ENCODE measurements at places on chromosomes 12 and 14.

DNA sequence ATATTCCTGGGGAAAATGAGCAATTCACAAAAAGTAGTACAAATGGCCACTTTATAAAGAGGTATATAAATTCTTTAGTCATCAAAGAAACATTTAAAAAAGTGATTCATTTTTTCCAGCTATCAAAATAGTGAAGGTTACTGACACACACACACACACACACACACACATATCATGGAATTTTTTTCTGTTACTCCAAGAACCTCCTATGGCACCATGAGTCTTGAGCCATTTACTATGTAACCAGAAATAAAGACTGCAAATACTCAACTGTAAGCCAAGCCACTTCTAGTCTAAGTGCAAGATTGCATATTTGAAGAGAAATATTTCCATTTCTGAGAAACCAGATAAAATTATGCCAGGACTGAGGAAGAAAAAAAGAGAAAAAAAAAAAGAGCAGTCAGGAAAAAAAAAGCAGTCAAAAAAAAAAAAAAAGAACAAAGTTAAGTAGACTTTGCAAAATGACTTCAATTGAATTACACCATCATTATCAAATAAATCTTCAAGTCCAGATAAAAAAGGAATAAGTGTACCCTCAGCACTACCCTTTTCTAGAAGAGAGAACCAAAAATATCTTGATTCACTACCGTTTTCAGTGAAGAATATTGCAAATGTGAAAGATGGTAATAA, 275.7 kb downstream of the DAD1 start:
- no peak overlapping the region for H3K4me3 ChIP-seq
- no peaks in the 10 kb centered on the region for H3K36me3 ChIP-seq
- no peaks in the 10 kb centered on the region for H3K27me3 ChIP-seq
- no peak overlapping the region for H3K27ac ChIP-seq
- no peak for DNase-seq

GRCh38 chr12:54075974-54076373, 22.3 kb downstream of the HOXC4 start:
- H3K36me3 ChIP-seq = no peaks in the 10 kb centered on the region
- no peaks in the 10 kb centered on the region for H3K27me3 ChIP-seq
- no peak for DNase-seq
- H3K4me1 ChIP-seq = no peaks in the 10 kb centered on the region

DNA sequence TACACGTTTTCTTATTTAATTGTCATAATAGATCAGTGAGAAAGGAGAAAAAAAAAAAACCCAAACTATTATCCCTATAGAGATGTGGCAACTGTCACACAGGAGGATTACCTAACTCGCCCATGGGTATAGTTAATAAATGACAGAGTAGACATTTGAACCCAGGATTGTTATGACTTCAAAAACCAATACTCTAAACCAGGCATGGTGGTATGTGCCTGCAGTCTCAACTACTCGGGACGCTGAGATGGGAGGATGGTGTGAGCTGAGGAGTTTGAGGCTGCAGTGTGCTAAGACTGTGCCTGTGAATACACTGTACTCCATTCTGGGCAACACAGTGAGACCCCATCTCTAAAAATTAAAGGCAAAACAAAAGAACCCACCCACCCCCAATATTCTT, 114.5 kb downstream of the DENND5B start:
- peaks cover 4% of the 10 kb centered on the region for H3K36me3 ChIP-seq
- H3K27ac ChIP-seq = no peak overlapping the region
- H3K4me1 ChIP-seq = peaks cover 13% of the 10 kb centered on the region
- no peak for DNase-seq
- H3K27me3 ChIP-seq = no peaks in the 10 kb centered on the region

DNA sequence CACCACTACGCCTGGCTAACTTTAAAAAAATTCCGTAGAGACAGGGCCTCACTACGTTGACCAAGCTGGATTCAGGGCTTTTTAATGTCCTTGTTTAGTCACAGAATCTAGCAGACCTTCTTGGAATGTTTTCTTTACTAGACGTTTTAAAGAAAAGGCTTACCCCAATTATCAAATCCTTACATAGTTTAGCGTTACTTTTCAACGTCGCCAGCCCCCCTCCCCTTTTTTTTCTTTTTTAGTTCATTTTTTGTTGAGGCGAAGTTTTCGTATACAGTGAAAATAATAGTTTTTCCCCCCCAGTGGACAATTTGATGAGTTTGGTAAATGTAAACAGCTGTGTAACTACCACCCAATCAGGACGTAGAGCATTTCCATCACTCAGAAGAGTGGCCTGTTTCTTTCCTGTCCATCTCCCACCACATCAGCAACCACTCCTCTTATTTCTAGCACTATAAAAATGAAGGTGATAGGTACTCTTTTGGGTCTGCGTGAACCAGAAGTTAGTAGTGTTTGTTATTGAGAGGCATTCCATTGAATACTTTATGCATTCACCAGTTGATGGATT, 753 bp upstream of the DLGAP5 start:
- H3K27ac ChIP-seq = peak overlapping the region; percentile 49
- peak overlapping the region; percentile 13 for H3K4me3 ChIP-seq
- peaks cover 6% of the 10 kb centered on the region for H3K4me1 ChIP-seq
- no peak for DNase-seq

GRCh38 chr14:74948228-74949175, 6.9 kb downstream of the PGF start:
- H3K27me3 ChIP-seq = no peaks in the 10 kb centered on the region
- no peak overlapping the region for H3K27ac ChIP-seq
- DNase-seq = no peak

DNA sequence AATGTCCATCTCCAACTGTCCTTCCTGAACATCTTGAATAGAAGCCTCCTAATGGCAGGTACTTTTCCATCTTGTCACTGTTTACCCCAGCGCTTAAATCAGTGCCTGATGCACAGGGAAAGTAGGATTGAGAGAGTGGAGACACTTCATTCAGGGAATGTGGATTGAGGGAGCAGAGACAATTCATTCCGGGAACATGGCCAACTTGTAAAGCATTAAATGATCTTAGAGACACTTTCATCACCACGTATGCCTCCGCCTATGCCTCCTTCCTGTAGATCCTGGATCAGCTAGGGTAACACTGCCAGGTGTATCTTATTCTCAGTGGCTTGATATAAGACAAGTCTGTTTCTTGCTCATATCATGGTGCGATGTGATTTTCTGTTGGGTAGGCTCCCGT, 67.6 kb upstream of the CSRP2 start:
- no peaks in the 10 kb centered on the region for H3K4me1 ChIP-seq
- H3K27me3 ChIP-seq = no peaks in the 10 kb centered on the region
- H3K36me3 ChIP-seq = no peaks in the 10 kb centered on the region
- H3K27ac ChIP-seq = no peak overlapping the region
- DNase-seq = no peak
- no peak overlapping the region for H3K4me3 ChIP-seq

GRCh38 chr14:71130491-71131179, 223.4 kb downstream of the PCNX1 start:
- DNase-seq = no peak
- no peaks in the 10 kb centered on the region for H3K4me1 ChIP-seq
- H3K36me3 ChIP-seq = no peaks in the 10 kb centered on the region
- no peak overlapping the region for H3K4me3 ChIP-seq
- no peak overlapping the region for H3K27ac ChIP-seq

DNA sequence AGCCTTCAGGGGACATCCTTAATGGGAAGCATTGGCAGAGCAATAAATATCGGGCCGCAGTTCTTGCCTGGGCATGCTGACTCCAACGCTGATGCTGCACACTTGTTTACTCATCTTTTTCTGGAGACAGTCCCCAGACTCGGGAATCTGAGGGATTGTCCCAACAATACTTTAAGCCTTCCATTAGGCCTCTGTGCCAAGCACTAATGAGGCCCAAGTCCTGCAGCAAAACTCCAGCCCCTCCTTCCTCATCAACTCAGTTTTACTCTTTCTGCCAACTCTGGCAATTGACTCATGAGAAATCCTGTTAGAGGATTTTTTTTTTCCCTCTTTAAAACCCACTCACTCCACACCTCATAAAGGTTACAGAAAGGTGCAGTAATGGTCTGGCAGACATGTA, 233.4 kb upstream of the PELI2 start:
- peaks cover 13% of the 10 kb centered on the region for H3K4me1 ChIP-seq
- H3K36me3 ChIP-seq = no peaks in the 10 kb centered on the region
- DNase-seq = no peak
- no peak overlapping the region for H3K4me3 ChIP-seq
- H3K27ac ChIP-seq = no peak overlapping the region
- H3K27me3 ChIP-seq = no peaks in the 10 kb centered on the region

- no peaks in the 10 kb centered on the region for H3K27me3 ChIP-seq
- H3K4me1 ChIP-seq = peaks cover 33% of the 10 kb centered on the region
- no peaks in the 10 kb centered on the region for H3K36me3 ChIP-seq
Measured at GRCh38 chr14:81179631-81180030, 41.1 kb downstream of the GTF2A1 start.

- no peak for DNase-seq
- no peak overlapping the region for H3K27ac ChIP-seq
- no peaks in the 10 kb centered on the region for H3K27me3 ChIP-seq
- H3K36me3 ChIP-seq = no peaks in the 10 kb centered on the region
- H3K4me3 ChIP-seq = no peak overlapping the region
Measured at GRCh38 chr14:29273513-29273912, 506.9 kb downstream of the FOXG1 start.

DNA sequence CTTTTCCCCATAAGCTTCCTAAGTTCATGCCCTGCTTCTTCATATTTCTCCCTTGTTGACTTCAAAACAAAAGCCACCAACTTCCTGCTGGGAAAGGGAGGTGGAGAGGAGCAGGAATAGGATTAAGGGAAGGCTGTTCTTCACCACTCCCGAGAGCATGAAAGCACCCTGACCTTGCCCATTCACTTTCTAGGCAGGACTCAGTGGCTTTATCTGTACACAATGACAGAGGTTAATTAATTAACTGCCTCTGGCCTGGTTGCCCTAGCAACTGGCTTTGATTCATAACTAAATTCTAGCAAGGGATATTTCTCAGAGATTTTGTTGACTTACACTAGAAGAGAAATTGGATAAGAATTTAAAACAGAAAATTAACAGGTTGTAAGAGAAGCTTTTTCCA, 396.8 kb downstream of the RPS29 start:
- H3K27ac ChIP-seq = no peak overlapping the region
- no peak overlapping the region for H3K4me3 ChIP-seq

DNA sequence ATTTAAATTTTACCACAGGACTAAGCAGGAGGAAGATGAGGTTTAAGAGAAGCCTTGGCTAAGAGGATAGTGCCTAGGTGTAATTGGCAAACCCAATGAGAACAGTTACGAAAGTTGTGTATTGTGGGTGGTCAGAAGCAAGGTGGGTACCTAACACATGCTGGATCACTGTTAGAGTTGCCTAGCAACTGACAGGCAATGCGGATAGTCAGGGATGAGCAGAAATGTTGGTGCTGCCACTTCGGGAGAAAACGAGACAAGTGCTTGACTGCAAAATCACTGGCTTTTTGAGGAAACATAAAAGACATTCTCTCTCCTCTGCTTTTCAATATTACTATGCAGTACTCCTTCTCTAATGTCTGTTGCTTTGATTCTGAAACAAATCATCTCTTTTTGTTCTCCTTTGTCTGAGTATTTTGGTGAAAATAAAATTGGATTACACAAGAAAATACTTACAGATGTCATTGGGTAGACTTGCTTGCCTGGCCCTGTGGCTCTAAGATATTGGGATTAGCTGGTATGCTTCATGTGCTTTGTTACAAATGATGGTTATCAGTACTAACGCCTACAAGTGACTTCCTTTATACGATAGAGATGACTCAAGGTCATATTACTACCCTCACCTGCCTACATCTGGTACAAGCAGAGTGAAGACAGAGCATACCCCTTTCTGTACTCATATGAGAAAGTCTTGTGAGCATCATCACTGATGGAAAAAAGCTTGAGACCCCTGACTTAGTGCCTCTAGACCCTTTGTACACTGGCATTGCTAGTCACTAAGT, 48.0 kb downstream of the TDP1 start:
- no peaks in the 10 kb centered on the region for H3K36me3 ChIP-seq
- H3K27me3 ChIP-seq = no peaks in the 10 kb centered on the region
- no peaks in the 10 kb centered on the region for H3K4me1 ChIP-seq

DNA sequence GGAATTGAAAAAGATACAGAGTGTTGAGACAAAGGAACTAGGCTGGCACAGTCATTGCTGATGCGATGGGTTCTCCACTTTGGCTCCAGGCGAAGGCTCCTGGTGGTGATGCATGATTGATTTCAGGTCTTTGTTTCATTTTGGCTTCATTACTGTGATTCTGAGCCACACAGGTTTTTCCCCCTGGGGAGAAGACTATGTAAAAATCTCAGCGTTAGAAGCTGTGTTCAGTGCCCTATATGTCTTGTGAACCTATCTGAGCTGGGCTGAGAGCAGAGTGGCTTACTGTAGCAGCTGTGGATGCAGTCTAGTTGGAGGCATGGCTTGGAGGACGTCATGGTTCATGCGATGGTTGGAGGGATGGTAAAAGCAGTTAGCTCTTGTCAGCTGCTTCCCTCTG, 54.0 kb downstream of the GPATCH2L start:
- DNase-seq = no peak
- no peaks in the 10 kb centered on the region for H3K27me3 ChIP-seq
- H3K4me3 ChIP-seq = no peak overlapping the region
- no peak overlapping the region for H3K27ac ChIP-seq
- no peaks in the 10 kb centered on the region for H3K36me3 ChIP-seq

- no peak overlapping the region for H3K4me3 ChIP-seq
- peak; percentile 92 for DNase-seq
- peaks cover 3% of the 10 kb centered on the region for H3K36me3 ChIP-seq
- H3K27me3 ChIP-seq = no peaks in the 10 kb centered on the region
Measured at GRCh38 chr14:64112867-64113678, 181.1 kb downstream of the ESR2 start.

DNA sequence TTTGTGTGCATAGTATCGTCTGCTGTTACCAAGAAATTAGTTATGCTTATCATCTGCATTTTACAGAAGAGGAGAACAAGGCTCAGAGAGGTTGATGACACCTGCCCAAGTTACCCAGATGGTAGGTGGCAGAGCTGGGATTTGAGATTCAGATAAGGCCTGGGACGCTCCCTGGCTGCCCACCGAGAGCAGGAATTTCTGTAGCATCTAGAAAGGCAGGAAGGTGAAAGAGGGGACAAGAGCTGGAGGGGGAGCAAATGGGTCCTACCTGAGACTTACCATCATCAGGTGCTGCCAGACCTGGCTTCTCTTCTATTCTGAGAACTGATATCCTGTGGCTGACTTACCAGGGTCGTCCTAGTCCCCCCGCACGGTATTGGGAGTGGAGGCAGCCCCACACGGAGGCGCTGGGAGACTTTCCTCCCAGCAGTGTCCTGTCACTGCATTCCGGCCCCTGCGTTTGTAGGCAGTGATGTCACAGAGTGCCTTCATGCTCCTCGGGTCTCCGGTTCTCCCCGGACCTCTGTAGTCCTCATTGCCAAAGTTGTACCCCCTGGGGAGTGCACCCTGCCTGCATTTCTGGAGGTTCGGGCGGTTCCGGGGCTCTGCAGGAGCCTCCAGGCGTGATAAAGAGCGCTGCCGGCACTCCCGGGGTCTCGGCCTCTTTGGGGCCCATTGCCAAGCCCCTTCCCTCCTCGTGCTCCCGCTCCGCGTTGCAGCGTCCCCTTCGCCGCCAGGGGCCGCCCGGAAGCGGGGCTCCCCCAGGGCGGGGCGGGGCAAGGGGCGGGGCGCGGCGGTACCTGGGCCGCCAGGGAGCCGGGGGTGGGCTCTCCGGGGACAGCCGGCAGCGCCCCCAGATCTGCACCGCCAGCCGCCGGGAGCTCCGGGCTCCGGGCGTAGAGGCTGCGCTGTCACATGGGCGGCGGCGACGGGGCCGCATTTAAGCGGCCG, at the start of gene CABP1:
Gene CABP1 (plus strand): TSS at position 856 of the 951 bp plus-strand sequence. CDS start 60 bp downstream, at position 916.
- no peaks in the 10 kb centered on the region for H3K36me3 ChIP-seq
- no peaks in the 10 kb centered on the region for H3K27me3 ChIP-seq
- H3K4me3 ChIP-seq = peak within 1 kb of the TSS; percentile 13
- peak; percentile 39 for DNase-seq
- peaks cover 15% of the 10 kb centered on the region for H3K4me1 ChIP-seq

All from body of pancreas (tissue), 4 donors.